KG1 (cell line): ENCODE measurements at places on chromosomes 5 and 9.

GRCh38 chr5:36334315-36334714, 32.6 kb upstream of the RANBP3L start:
- no peak for DNase-seq

DNA sequence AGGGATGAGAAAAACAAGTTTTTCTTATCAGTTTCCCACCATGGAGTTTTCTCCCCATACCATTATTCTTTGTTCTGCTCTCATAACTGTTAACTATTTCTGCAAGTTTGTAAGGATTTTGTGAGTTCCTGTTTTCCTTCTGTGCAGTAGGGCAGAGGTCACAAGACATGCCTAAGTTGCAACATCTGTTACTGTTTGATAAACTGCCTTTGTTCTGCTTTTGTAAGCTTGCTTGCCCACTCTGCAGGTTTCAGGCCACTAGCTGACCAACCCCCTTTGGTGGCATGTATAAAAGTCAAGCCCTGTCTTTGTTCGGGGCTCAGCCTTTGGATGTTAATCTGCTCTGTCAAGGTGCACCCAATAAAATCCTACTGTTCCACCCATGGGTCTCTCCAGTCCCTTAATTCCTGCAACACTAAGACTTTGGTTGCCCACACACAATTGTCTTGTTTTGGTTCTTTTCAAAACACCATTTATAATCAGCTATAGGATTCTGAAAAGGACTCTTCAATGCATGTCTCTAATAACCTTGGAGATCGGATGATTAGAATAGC, 545.4 kb downstream of the CDH9 start:
- DNase-seq: no peak

- DNase-seq: no peak
These were observed 65.4 kb upstream of the STK32A start for GRCh38 chr5:147169399-147169798.

DNA sequence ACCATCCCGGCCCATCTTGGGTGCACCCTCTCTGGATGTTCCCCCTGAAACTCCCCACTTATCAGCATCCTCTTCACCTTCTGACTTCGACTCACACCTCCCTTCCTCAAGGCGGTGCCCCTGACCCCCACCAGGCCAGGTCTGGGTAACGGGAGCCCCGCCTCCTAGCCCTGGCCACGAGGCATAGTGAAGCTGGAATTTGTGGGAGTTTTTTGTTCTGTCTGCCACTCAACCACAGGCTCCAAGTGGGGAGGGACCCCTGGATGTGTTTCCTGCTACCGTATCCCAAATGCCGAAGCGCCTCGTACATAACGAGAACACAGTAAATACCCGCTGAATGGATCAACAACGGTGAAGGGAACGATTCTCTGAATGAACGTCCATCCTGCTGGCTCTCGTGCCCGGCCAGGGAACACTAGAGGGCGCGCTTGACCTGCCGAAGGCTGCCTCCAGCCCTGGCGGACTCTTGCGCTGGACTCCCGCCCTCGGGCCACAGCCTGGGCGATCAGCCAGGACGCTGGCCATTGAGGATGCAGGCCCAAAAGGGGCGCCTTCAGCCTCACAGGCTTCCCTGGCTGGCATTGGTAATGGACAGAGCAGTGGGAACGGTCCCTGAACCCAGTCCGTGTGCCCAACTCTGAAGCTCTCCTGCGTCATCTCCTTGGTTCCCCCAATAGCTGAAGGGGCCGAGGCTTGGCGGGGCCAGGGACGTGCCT, 47.3 kb upstream of the PHYKPL start:
- DNase-seq: peak; percentile 32

GRCh38 chr5:59712836-59713497, 180.6 kb downstream of the PDE4D start:
- no peak for DNase-seq

DNA sequence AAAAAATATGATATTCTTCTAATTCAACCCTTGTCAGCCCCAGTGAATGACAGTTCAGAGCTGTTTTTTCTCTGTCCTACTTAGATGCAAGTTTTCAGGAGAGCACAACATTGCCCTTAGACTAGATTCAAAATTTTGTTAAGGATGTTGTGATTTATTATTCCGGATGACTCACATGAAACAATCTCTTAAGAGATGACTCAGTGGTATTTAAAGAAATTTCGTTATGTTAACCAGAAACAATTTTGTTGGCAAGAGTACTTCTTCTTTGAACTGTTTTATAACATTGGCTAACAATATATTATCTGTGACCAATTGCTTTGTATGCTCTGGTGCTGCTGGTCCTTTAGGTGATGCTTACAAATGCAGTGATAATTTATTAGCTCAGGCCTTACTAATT, 132.0 kb downstream of the IZUMO3 start:
- no peak for DNase-seq

GRCh38 chr5:36153726-36154125, 1.8 kb downstream of the SKP2 start:
- no peak for DNase-seq

DNA sequence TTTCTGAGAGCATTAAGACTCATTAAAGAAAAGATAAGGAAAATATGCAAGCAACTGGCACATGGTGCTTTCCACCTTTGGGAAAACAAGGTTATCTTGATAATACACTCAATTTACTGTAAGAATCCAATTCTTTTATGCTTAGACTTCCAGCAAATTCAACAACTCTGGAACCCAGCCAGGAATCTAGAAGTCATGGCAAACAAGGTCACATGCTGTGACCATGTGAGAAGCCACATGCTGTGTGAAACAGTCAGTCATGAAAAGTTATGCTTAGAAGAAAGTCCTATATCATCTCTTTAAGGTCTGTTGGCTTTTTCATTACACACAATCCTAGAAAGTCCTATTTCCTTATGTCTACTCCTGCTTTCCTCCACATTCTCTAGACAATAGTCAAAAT, 581.8 kb upstream of the C9orf72 start:
- no peak for DNase-seq

DNA sequence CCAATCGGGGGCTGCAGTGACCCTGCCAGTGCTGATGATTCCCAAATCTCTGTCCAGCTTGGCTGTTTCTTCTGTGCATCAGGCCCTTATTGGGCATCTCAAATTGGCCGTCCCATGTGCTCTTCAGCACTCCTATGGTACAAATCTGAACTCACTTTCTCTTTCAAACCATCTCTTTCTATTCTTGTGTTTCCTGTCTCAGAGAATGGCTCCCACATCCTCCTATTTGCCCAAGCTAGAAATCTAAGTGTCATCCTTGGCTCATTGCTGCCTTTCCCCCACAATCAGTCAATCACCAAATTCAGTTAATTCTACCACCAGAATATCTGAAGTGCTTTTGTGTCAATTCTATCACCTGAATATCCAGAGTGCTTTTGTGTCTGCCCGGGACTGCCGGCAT, 336.6 kb downstream of the CWC27 start:
- DNase-seq: no peak

- DNase-seq: no peak
These were observed 251.8 kb downstream of the ROR2 start for GRCh38 chr9:91698266-91698665.

- DNase-seq: no peak
These were observed 183.8 kb upstream of the S1PR3 start for GRCh38 chr9:88807426-88807825.

GRCh38 chr9:128096616-128097536, 28.8 kb downstream of the SLC25A25 start:
- no peak for DNase-seq

DNA sequence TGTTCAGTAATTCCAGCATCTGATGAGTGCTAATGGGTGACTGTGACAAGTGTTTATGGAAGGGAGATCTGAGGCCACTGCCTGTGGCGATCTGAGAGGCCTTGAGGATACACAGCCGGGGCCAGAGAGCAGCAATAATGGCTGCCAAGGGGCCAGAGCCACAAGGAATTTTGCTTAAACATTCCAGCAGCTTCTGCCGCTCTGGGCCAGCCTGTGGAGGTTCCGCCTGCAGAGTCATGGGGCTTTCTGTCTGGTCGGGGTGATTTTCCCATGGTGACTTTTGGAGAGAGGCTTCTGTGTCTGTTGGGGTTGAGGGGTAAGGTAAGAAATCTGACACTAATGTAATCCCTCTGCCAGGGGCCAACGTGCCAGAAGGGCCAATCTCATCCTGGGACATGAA, 353.5 kb downstream of the ADAMTS6 start:
- DNase-seq: no peak

DNA sequence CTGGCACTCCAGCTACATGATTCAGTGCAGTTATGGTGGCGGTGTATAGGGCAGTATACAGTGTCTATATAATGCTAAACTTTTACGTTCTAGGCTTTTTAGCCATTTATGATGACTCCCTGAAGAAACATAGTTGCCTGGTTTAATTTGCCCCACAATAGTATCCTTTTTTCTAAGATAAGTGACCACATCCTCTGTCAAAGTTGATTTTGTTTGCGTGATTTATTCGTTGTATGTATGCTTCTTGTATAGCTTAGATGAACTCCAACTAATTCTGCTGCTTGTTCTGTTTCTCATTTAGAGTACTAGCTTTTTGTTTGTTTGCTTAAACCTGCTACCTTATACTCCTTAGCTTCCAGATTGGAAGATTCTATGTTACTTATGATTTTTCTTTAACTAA, 83.6 kb downstream of the ERMP1 start:
- DNase-seq: no peak

GRCh38 chr5:15700373-15700772, 200.4 kb downstream of the FBXL7 start:
- no peak for DNase-seq

GRCh38 chr5:150763023-150763769, 4.4 kb upstream of the DCTN4 start:
- DNase-seq: peak; percentile 41

DNA sequence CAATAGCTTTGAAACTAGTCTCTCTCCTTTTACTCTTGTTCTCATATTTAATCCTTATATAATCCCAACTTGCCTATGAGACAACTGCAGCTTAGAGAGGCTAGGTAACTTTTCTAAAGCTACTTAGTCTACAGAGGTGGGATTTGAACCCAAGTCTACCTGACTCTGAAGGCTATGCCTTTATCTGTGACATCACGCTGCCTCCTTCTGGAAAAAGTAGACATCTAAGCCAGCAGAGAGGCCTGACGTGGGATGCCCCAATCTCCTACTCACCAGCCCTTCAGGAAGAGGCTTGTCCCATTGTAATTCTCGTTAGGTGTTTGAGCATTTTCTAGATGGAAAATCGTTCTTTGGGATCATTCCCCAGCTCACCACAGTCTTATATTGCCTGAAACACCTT, 167.5 kb downstream of the HSPA4 start:
- no peak for DNase-seq

- no peak for DNase-seq
These were observed 7.7 kb upstream of the TMEFF1 start for GRCh38 chr9:100465274-100465673.

GRCh38 chr5:171774418-171774817, 11.2 kb upstream of the SMIM23 start:
- no peak for DNase-seq

GRCh38 chr5:167355346-167355745, 936.1 kb upstream of the WWC1 start:
- DNase-seq: no peak

- no peak for DNase-seq
These were observed 352.6 kb upstream of the PANK3 start for GRCh38 chr5:168931638-168932345.
